ENCODE measurements at places on chromosomes 3 and 15.

- no peak for DNase-seq
Observed at GRCh38 chr3:128457937-128458336, 8.8 kb downstream of the DNAJB8 start.

DNA sequence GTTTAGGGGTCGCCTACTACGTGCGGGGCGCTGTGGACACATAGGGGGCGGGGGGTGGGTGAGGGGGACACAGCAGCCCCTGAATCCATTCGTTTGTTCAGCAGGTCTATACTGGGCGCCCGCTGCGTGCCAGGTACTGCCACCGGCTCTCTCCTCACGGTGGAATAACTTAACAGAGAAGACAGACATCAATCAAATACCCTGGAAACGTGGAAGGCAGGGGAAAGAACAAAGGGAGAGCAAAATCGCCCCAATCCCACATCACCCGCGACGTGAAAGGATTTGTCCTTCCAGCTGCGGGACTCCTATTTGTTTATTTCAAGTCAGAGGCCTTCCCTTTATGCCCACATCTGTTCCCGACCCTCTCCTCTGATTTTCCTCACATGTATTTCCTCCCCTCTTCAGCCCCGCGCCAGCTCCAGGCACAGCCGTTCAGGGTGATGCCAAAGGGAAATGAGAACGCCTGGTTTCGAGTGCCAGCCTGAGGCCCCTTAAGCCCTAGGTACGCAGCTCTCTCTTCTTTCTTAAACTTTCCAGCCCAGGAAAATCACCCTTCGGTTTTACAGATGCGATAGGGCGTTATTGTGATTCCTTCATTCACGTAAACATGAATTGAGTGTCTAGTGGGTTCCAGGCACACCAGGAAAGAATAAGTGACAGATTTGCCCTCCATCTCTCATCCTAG, 726 bp upstream of the PROK2 start:
- no peak for DNase-seq

DNA sequence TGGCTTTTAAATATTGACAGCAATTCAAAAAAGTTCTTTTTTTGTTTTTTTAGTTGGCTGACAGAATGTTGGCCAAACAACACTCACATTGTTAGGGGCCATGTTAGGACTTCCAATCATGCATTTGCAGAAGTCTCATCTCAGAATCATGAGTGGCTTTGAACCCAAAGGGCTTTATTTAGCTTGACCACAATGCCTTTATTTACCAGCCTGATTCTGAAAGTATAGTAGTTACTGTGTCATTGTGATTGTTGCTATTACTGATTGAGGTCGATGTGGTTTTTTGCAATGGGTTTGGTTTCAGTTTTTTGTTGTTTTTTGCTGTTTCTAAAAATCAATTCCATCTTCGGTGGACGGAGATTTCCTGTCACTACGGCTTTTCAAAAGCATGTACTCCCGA, 7.2 kb downstream of the GLDN start:
- DNase-seq = no peak

DNA sequence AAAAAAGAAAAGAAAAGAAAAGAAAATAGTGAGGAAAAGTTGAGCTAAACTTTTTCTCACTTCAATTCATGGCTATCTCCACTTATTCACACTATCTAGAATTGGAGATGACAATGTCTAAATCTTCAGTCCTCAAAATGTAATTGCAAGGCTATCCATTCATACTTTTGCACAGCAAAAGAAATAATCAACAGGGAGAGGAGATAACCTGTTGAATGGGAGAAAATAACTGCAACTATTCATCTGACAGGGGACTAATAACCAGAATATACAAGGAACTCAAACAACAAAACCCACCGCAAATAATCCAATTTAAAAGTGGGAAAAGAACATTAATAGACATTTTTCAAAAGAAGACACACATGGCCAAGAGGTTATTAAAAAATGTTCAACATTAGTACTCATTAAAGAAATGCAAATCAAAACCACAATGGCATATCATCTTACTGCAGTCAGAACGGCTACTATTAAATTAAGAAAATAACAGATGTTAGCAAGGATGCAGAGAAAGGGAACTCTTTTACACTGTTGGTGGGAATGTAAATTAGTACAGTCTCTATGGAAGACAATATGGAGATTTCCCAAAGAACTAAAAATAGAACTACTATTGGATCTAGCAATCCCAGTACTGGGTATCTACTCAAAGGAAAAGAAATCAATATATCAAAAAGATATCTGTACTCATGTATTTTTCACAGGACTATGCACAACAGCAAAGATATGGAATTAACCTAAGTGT, 73.5 kb upstream of the PPIB start:
- no peak for DNase-seq

- DNase-seq = no peak
Observed at GRCh38 chr3:125212091-125212508, 448 bp downstream of the SLC12A8 start.

DNA sequence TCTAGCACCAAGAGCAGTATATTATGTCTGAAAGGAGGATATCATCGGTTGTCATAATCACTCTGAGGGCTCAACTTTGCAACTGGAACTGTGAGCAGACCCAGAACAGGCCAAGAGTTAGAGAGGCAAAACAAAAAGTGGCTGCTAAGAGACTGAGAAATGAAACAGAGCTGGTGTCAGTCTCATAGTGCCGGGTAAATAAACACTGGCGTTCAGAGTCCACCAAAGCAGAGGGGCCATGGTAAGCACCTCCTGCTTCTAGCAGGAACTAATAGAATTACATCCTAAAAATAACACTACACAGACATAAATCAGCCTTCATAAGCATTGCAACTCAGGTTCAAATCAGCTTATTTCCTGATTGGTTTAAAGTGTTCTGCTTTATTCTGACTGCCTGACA, 10.3 kb upstream of the IL12A start:
- no peak for DNase-seq

DNA sequence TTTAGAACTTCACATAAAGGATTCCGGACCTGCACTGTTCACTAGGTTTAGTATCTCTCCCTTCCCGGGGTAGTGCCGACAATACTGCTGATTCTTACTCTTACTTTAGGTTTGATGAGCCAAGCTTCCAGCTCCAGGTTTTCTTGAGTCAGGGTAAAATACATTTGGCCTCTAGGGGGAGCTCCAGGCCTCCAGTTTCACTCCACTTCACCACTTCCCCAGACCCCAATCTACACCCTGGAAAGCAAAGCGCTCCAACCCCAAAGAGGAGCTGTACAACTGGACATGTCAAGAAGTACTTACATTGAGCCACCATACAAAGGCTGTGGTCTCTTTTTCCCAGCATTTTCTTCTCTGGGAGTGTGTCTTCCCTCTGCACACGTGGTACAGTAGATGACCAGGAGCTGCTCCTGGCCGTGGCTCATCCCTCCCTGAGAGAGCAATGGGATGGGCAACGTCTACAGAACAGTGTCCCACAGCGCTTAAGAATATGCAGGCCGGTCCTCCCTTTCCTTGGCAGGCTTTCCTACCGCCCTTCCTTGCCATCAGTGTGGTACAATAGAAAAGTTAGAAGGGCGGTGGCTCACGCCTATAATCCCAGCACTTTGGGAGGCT, 93.9 kb upstream of the CCDC80 start:
- peak; percentile 88 for DNase-seq

GRCh38 chr15:80913541-80913940, 76.1 kb downstream of the MESD start:
- DNase-seq = no peak

- peak; percentile 51 for DNase-seq
Observed at GRCh38 chr3:186193534-186194450, 84.9 kb upstream of the ETV5 start.

DNA sequence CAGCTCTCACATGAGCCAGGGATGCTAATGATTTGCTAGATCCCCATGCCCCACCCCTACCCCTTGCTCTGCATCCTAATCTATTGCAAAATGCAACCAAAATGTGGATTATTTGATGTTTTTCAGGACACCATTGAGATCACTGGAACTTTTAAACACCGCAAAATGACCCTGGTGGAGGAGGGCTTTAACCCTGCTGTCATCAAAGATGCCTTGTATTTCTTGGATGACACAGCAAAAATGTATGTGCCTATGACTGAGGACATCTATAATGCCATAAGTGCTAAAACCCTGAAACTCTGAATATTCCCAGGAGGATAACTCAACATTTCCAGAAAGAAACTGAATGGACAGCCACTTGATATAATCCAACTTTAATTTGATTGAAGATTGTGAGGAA, 29.7 kb downstream of the HDC start:
- DNase-seq = no peak

DNA sequence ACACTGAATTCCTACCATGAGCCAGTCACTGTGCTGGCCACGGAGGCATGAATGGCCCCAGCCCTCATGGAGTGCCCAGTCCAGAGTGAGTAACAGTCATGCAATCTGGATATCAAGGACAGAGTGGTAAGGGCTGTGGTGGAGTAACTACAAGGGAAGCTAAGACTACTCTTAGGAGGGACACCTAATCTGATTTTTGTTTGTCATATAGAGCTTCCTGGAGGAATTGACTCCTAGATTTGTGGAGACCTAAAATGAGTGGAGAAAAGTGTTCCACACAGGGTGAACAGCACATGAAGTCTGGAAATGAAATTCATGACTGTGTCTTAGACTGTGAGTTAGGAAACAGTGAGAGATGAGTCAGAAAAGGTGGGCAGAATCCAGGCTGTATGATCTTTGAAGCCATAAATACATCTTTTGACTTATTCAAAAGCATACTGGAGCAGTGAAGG, 219.9 kb downstream of the NFKBIZ start:
- no peak for DNase-seq

- peak; percentile 39 for DNase-seq
Observed at GRCh38 chr3:42778644-42779043, 5.6 kb upstream of the CCDC13 start.

DNA sequence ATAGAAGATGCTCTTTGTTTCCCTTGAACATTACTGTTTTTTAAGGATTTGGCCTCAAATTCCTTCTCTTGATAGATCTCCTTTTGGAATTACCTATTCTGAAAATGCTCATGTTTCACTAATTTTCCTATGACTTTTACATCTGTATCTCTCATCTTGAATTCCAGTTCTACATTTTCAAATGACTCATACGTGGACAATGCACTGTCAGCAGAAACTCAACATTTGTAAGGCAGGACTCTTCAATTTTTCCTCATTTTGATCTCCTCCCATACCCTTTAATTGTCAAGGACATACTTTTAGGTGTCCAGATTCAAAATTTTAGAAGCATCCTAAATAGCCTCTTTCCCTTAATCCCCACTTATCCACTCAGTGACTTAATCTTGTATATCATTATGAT, 341.0 kb upstream of the RASGRP1 start:
- no peak for DNase-seq
